Activated CD4-positive, CD25-positive, alpha-beta regulatory T cell (primary cell): ENCODE measurements at places on chromosomes 13 and 19.

- no peak for DNase-seq
These were observed 8.7 kb downstream of the UCHL3 start for GRCh38 chr13:75558145-75558840.

DNA sequence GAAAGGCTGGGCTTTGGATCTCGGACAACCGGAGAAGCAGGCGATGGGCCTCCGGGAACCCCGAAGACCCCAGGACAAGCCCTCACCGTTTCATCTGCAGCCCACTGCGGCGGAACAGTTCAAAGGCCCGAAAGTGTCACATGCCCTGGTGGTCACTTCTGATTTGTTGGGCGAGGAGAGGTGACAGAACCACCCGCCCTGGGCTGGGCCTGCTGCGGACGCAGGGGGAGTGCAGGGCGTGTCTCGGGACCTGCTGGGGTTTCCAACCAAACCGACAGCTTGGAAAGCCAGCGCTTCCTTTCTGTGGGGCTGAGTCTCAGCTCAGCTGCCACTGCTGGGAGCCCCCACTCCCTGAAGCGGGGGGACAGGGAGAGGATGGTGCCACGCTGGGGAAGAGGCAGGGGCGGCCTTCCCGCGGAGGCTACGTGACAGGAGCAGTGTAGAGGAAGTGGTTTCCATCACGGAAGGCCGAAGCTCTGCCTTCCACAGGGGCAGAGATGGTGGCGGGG, 22.8 kb upstream of the ZBTB7A start:
- DNase-seq: no peak

DNA sequence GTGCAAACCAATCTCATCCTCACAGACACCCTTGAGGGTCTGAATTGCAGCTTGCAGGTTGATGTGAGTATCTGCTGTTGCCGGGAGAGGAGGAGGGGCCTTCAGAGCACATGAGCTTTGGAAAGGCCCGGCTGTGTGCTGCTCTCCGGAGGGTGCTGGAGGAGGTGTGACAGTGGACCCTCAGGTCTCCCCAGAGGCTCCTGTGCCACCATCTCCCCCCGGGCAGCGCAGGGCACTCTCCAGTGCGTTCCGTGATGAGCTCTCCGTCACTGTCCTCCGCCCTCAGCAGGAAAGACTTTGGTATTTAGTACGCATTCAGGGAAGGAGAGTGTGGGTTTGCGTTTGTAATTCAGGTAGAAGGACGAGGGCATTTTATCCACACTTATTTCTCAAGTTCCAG, 20.0 kb downstream of the LAMP1 start:
- no peak for DNase-seq

GRCh38 chr13:47499358-47500150, 501.5 kb downstream of the SUCLA2 start:
- no peak for DNase-seq

- DNase-seq: no peak
These were observed 175.0 kb downstream of the STK24 start for GRCh38 chr13:98401934-98402333.

GRCh38 chr13:42272115-42272803, at the start of gene AKAP11:
Gene AKAP11, plus strand, starts transcription at chr13:42272152. Its CDS starts 14,197 bp downstream, at chr13:42286349.
- DNase-seq: peak; percentile 39

DNA sequence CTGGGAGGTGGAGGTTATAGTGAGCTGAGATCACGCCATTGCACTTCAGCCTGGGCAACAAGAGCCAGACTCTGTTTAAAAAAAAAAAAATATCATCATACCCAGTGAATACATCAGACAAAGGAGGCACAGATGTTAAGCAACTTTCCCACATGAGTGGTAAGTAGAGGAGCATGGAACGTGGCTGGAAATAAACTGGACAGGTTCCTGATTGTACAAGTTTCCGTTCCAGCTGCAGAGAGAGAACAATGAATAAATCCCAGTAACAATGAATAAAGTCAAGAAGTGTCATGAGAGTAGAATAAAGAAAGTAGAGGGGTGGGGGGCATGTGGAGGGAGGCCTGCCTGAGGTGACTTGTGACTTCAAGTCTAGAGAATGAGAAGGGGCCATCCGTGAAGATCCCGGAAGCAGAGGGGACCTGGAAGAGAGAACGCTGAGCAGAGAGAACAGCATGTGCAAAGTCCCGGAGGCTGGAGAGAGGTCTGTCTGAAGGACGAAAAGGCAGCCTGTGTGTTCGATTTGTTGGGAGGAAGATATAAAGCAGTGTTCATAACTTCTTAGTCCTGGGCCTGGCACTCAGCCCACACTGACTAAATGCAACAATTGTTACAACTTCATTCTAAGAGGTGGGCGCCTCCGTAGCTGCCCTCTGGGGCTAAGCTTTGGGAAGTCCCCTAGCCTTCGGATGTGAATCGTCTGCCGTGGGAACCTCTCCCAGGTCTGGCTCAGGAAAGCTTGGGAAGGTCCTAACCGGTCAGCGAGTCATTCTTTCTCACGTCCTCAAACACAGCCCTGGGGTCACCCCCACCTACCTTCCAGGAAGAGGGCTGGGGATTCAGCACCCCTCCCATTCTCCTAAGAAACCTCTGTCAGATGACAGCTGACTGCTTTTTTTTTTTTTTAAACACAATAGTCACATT, 15.3 kb upstream of the ARHGEF18 start:
- no peak for DNase-seq

DNA sequence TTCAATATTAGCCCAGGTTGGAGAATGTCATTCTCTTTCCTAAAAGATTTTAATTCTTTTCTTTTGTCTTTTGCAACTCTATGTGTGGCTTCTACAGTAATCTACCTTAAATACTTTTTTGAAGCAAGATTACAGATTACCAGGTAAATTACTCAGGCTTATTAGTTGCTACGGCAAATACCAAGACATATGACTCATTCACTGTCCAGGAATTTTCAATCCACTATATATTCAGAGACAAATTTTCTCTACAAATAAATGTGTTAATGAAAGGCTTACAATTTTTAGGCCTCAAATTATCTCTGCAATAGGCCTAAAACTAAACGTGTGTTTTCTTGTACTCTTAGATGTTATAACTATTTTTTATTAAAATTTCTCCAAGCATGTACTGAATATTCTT, 631.3 kb downstream of the DIAPH3 start:
- DNase-seq: no peak

DNA sequence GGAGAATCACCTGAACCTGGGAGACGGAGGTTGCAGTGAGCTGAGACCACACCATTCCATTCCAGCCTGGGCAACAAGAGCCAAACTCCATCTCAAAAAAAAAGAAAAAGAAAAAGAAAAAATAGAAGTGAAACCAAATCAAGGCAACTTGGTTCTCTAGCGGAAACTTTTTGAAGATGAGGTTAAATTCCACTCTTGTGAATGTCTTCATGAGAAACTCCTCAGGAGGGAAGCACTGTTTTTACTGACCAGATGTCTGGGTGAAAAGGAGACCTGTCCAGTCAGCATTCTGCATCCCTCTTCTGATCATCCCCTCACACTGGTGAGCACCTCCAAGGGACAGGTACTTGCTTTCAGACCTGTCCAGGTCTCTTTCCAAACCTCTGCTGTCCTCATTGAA, 15.8 kb downstream of the BRD4 start:
- no peak for DNase-seq

- no peak for DNase-seq
These were observed 16.5 kb upstream of the GGACT start for GRCh38 chr13:100604918-100605710.

- no peak for DNase-seq
These were observed 12.4 kb downstream of the CEBPG start for GRCh38 chr19:33385956-33386355.

DNA sequence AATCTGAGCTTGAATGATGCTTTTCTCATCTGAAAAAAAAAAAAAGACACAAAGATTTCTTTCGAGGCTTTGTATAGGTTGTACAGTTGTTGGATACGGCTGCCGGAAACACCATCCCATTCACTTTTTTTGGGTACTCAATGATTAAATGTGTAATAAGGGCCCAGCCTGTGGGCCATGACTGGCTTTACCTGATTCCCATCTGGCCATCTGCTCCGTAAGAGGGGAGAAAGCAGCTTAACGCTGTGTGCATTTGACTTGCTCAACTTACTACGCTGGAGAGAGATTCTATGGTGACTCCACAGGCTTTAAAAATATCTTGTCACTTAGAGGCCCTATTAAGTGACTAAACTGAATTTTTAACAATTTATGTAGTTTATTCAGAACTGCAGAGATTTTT, 731 bp downstream of the ZNF558 start:
- DNase-seq: no peak

DNA sequence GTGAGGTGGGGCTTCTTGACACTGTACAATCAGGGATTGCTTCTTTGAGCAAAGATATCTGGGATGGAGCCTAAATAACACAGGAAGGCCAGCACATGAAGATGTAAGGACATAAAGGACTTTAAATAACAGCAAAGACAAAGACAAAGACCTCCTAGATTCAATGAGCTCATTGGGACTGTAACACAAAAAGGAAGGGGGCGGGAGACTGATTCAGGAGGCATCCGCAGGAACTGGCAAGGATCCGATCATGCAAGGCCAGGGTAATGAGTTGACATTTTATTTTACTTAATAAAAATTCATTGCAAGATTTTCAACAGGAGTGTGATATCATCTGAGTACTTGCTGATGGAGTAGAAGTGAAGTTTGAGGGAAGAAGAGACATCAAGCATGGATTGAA, 121.5 kb downstream of the LHFPL6 start:
- DNase-seq: no peak

DNA sequence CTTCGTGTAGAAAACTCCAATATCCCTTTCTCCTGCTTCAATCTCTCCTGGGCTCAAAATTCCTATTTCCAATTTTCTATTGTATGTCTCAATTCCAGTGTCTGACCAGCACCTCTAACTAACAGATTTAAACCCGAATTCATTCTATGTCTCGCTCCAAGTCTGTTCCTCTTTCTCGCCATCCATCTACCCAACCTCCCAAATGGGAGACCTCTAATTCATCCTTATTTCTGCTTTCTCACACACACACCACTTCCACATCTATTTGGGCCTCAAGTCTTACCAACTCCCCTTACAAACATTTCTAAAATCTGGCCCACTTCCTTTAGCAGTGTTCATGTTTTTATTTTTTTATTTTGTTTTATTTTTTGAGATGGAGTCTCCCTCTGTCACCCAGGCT, 53.3 kb downstream of the MBD3L2B start:
- no peak for DNase-seq

GRCh38 chr19:2648528-2648937, 54.0 kb downstream of the GNG7 start:
- peak; percentile 49 for DNase-seq

- no peak for DNase-seq
These were observed 9.9 kb upstream of the C5AR2 start for GRCh38 chr19:47322058-47322457.

GRCh38 chr19:17775245-17775927, 19.6 kb upstream of the B3GNT3 start:
- DNase-seq: no peak

DNA sequence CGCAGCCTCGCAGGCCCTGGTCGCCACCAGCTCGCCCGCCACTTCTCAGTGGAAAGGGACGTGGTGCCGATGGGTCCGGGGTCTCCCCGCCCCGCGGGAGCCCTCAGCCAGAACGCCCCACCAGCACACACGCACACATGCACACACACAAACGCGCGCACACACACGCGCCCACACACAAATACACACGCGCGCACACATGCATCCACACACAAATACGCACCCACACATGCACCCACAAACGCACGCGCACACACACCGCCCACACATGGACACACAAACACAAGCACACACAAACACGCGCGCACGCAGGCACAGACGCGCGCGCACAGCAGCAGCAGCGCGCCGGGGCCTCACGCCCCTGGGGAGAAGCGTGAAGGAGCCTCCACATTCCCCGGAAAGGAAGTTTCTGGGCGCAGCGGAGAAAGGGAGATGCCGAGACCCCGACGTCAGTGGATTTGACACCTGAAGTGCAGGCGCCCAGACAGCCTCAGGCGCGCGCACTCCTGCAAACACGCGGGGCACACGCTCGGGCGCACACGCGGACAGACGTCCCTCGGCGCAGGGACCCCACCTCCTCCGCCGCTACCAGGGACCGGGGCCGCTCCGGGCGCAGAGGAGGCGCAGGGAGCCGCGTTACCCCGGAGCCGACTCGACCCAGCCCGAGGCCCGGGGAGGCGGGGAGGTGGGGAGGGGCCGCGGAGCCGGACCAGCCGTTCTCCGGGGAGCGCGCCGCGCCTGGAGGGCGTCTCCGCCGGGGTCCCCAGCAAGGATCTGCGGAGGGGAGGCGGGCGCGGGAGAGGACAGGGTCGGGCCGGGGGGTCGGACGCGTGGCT, 622 bp downstream of the RASA3 start:
- DNase-seq: no peak

DNA sequence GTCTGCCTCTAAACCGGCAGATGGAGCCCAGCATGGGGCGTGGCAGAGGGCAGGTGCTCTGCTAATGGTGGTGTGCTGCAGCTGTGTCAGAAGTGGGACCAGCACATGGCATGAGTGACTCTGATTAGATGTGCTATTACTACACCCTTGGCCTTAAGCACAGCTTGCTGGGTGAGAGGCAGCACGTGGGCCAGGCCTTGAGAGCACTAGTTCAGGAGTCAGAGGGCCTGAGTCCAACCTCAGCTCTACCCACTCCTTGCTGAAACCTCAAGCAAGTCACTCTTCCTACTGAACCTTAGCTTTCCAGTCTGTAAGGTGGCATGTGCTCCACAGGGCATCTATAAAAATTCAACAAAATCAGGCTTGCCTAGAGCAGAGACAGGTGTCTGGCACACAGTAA, 22.7 kb downstream of the AKT2 start:
- DNase-seq: no peak

- no peak for DNase-seq
These were observed 41.1 kb downstream of the CEACAM1 start for GRCh38 chr19:42487032-42487797.

- DNase-seq: no peak
These were observed 105.9 kb downstream of the AKAP11 start for GRCh38 chr13:42377640-42378382.

DNA sequence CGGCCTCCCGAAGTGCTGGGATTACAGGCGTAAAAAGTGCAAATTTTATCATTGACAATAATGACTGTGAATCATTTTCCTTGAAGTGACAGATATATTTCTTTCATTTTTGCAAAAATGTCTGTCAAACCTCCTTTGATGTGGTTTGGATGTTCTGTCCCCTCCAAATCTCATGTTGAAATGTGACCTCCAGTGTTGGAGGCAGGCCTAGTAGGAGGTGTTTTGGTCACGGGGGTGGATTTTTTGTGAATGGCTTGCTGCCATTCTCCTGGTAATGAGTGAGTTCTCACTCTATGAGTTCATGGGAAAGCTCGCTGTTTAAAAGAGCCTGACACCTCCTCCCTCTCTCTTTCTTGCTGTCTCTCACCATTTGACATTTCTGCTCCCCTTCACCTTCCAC, 5.5 kb upstream of the SLC1A6 start:
- no peak for DNase-seq

GRCh38 chr19:7618771-7619510, 10.4 kb downstream of the XAB2 start:
- no peak for DNase-seq

DNA sequence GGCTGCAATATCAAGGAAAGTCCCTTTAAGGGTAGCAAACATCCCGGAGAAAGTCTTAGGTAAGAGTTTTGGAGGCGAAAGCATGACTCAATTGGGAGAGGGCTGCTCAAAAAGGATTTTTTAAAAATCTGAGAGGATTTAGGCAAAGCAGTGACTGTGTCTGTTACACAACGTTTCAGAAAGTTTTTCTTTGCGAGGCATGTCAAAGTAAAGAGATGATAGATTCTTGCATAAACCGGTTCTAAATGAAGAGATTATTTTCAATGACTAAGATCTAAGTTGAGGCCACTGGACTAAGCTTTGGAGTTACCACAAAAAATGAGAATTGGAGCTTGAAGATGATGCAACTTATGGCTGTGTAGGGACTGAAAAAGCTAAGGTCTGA, 43.7 kb upstream of the ENOX1 start:
- no peak for DNase-seq

- DNase-seq: no peak
These were observed 128.6 kb downstream of the DLEU7 start for GRCh38 chr13:50714891-50715290.
